ENCODE measurements at places on chromosomes 13 and 19. TPM values are rescaled to one million over a fixed set of nuclear protein-coding genes. Genes with fewer than 3 reads are reported as not detected.

The RASL11A gene
- 14.1 TPM for total RNA-seq

- DNase-seq, result no peak
Observed at GRCh38 chr19:12745166-12745897, 6.3 kb upstream of the BEST2 start.

The ARID3A gene
- total RNA-seq, result 3.7 TPM

- DNase-seq, result peak; percentile 100
Observed at GRCh38 chr19:44845612-44846454, at the start of gene NECTIN2. NECTIN2 (plus strand) TSS chr19:44846297; CDS start chr19:44846526, 229 bp downstream.

- no peak for DNase-seq
Observed at GRCh38 chr19:29860492-29860891, 48.7 kb downstream of the CCNE1 start.

GRCh38 chr13:46476174-46476573, 76.8 kb upstream of the LRCH1 start:
- DNase-seq, result no peak

The ZNF44 gene
- total RNA-seq, result 6.4 TPM

- no peak for DNase-seq
Observed at GRCh38 chr13:51380269-51380668, 40.8 kb downstream of the SERPINE3 start.

- DNase-seq, result no peak
Observed at GRCh38 chr19:20279516-20279915, 112.5 kb downstream of the ZNF486 start.

The GIPC1 gene
- total RNA-seq, result 69.9 TPM

The FCGBP gene
- total RNA-seq, result 83.5 TPM

- no peak for DNase-seq
Observed at GRCh38 chr13:39985071-39985470, 329.6 kb downstream of the COG6 start.

GRCh38 chr19:52584736-52585440, 14.8 kb downstream of the ZNF701 start:
- DNase-seq, result no peak

- no peak for DNase-seq
Observed at GRCh38 chr13:111434578-111435159, 114.2 kb downstream of the TEX29 start.

- no peak for DNase-seq
Observed at GRCh38 chr19:33462112-33462791, 59.3 kb downstream of the PEPD start.

The CABP5 gene
- total RNA-seq, result not detected

DNA sequence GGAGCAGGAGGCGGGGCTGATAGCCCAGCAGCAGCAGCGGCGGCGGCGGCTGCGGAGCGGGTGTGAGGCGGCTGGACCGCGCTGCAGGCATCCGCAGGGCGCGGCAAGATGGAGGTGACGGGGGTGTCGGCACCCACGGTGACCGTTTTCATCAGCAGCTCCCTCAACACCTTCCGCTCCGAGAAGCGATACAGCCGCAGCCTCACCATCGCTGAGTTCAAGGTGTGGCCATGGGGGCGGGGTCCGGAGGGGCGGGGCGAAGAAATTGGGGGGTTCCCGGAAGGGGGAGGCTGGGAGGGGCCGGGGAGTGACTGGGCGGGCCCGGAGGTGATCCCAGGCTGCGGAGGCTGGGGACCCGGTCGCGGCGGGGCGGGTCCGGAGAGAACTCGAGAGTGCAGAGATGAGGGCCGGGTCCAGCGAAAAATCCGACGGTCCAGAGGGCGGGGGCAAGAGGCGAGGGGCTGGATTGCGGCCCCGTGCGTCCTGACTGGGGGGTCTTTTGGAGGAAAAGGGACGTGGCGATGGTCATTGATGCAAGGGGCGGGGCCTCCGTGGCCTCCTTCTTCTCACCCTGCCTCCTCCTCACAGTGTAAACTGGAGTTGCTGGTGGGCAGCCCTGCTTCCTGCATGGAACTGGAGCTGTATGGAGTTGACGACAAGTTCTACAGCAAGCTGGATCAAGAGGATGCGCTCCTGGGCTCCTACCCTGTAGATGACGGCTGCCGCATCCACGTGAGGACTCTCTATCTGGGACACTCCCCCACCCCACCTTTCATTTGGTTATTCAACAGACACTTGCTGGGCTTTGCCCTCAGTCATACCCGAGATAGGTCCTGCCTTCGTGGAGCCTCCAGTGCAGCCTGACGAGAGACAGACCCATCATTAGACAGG, at the start of gene TBCB:
Gene TBCB, plus strand, starts transcription at position 16 of the 891 bp plus-strand sequence. Its CDS starts 93 bp downstream, at position 109.
- peak; percentile 92 for DNase-seq

DNA sequence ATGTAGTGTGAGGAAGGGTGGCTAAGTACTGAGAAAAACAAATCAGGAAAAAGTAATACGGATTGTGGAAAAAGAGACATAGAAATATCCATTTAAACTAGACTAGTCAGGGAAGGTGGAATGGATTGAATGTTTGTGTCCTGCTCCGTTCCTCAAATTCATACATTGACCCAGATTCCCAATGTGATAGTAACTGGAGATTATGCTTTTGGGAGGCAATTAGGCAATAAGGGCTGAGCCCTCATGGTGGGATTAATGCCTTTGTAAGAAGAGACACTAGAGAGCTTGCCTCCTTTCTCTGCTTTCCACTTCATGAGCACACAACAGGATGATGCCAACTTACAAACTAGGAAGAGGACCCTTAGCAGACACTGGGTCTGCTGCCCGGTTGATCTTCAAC, 765.2 kb upstream of the GPC6 start:
- DNase-seq, result no peak

DNA sequence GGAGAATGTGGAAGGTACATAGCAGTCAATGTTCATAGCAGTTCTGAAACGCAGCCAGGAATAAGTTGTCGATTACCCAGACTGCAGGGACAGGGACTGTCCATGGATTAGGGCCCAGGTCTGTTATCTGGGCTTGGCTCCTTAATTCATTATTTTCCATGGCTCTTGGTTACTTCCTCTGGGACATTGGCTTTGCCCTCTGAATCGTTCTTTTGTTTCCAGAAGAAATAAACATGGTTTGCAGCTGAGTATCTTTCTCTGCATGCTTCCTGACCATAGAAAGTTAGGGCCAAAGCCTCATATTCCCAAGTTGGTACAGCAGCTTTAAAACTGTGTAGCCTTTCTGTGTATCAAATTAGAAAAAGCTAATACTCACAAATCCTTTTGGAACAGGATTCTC, 121.7 kb upstream of the MAB21L1 start:
- DNase-seq, result no peak

GRCh38 chr19:33487901-33488800, 33.4 kb downstream of the PEPD start:
- peak; percentile 57 for DNase-seq

GRCh38 chr19:34430738-34431625, 2.8 kb downstream of the UBA2 start:
- no peak for DNase-seq

GRCh38 chr19:28208745-28209144, 1004.2 kb downstream of the UQCRFS1 start:
- no peak for DNase-seq

- peak; percentile 90 for DNase-seq
Observed at GRCh38 chr19:50657712-50658440, 8.6 kb downstream of the C19orf81 start.

DNA sequence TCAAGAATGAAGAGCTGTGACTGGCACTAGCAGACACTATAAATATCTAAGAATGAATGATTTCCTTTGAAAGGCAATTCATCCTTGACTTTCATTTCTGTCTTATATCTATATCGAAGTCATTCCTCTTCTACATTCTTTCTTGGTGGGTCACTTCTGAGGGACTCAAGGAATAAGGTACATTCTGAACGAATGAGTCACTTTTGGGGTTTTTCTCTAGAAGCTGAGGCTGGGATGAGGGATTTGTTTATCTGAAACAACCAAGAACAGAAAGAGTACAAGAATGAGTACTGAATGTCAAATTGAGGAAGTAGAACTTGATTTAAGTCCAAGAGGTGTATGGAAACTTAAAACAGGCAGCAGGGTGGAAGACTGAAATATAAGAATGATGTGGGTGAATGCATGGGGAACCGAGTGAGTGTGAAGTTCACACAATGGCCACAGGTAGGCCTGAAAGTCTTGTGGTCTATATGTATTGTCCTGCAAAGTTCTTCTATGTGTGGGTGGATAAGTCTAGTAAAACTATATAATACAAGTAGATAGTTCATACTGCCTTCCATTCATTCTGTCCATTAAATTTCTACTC, 343.9 kb downstream of the OXGR1 start:
- no peak for DNase-seq

DNA sequence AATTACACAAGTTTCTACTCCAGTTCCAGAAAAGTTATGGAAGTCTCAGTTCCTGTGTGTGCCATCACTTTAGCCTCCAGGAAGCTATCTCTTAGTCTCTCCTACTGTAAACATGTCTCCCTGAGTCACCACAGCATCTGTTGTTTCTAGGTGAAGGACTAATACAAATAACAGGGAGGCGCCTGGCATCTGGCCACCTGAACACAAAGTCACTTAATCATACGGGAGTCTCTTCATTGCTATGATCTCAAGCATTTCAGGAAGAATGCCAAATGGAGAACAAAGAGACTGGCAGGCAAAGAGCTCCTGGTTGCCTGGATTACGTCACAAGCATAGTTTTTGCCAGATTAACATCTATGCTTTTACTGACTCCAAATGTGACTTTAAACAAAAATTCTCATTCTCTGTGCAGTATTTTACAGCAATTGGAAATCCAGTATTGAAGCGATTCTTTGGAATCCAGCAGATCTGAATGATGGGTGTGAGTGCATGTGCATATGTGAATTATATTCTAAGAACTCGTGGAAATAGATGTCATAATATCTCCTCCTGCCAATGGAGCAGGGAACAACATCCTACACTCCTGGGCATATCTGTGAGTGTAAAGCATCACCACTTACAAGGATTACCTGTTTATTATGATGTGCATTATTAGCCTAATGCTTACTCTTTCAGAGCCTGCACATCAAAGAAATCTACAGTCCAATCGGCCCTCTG, 572.8 kb downstream of the PCDH9 start:
- peak; percentile 66 for DNase-seq

The FGF14 gene
- total RNA-seq, result 1.4 TPM

GRCh38 chr13:109151696-109152095, 522.3 kb downstream of the MYO16 start:
- DNase-seq, result no peak

- no peak for DNase-seq
Observed at GRCh38 chr13:48184260-48184659, 48.7 kb upstream of the ITM2B start.

DNA sequence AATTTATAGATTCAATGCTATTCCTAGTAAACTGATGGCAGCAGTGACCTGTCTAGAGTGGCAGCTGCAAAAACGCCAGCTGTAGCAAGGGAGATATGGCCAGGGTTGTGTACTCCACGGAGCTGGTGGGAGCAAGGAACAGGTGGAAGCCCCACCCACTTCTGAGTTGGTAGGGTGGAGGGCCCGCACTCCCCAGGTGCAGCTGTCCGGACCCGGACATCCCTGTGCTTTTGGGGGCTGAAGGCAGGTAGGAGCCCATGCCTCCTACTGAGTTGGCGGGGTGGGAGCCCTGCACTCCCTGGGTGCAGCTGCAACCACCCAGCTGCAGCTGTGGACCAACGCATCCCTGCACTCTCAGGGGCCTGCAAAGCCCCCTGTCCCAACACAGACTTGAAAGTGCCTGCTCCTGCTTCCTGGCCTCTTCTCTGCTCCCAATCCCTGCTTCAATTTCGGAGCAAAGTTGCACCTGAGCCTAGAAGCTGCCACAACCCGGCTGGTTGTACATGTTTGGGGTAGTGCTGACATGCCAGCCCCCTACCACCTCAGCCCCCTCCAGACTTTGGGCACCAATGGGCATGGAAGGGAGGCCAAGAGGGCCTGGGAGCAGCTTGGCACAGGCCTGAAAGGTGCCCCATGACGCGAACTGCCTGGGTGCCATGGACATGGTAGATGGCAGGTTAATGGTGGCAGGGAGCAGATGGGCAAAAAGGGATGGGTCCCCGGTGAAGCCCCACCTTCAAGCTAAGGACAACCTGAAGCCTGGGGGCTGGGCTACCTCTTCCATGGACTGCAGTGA, 19.8 kb downstream of the UGGT2 start:
- DNase-seq, result no peak

DNA sequence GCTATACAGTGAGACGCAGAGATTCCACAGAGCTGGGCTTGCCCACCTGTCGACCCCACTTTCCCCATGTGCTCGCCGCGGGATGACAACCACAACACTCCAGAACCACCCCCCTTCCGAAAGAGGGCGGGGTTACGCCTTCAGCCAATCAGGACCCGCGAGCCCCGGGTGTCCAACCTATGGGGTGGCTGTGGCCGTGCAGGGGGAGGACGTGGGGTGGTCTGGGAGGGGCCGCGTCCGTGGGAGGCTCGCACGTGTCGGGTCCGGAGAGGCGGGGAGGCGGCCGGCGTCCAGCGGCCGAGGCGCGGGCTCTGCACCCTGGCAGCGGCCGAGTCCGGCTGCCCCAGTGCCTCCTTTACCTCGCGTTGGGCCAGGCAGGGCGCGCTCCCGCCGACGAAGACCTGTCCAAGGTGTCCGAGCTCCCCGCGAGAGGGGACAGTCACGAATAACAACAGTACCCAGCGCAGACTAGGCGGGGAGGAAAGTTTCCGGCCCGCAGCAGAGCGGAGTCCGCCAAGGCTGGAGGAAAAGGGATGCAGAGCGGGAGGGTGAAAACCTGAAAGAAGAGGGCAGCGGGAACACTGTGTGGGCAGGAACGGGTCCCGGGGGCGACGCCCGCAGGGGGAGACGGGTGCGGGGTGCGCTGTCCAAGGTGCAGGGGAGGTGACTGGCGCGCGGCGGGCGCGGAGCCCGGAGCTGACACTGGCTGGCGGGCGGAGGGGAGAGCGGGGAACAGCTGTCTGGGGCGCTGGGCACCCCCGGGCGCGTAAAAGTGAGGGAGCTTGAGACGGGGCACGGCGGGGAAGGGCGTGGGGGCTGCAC, 911 bp downstream of the ENOX1 start:
- DNase-seq, result peak; percentile 96

The ANKRD24 gene
- total RNA-seq, result 0.54 TPM

The OR7D2 gene
- total RNA-seq, result not detected

The ZNF440 gene
- 15.0 TPM for total RNA-seq

The COX6B2 gene
- total RNA-seq, result not detected

The UPK1A gene
- 0.55 TPM for total RNA-seq

- no peak for DNase-seq
Observed at GRCh38 chr19:16316506-16316882, 8.1 kb upstream of the KLF2 start.

GRCh38 chr13:72698164-72698563, 29.3 kb downstream of the MZT1 start:
- DNase-seq, result no peak

Measured in sigmoid colon (tissue), 7 donors.